Activated CD4-positive, alpha-beta T cell treated with anti-CD3 and anti-CD28 coated beads, Interleukin-2, amount 50 U/mL, for 24 hours (primary cell): ENCODE measurements at places on chromosomes 12 and 14.

DNA sequence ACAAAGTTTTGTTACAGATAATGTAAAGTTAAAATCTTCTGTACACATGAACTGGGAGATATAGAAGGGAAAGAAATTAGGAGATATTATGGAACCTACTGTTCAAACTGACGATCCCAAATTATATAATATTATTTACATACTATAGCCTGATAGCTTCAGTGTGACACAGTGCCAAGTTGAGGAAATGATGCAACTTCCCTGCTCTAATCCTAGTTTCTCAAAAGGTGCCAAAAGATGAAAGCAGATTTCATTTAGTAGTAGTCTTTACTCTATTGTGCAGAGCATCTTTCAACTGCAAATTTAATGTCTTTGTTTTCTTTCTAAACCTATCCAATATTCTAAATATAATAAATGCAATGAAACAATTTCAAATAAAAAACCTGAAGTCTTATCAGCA is 46.9 kb downstream of the COCH start:
- DNase-seq = no peak

GRCh38 chr12:122895320-122895703 is 612 bp downstream of the VPS37B start:
- DNase-seq = no peak

DNA sequence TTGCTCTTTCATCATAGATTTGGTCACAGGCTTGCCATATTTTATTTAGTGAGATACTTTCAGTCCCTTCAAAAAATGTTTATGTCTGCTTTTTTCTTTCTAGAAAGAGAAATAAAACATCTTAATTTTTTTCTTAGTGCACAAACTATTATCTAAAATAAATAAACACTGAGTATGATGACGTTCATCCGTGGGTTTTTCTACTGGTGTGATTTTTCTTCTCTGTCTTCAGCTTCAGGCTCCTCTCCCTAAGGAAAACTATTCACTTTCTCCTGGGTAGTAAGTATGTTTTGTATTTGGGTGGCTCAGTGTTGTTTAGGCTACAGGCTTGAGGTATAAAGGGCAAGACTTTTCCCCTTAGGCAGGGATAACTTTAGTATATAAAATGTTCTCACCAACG is 154.7 kb downstream of the DACT1 start:
- no peak for DNase-seq

GRCh38 chr14:56341766-56342493 is 223.7 kb downstream of the PELI2 start:
- no peak for DNase-seq

DNA sequence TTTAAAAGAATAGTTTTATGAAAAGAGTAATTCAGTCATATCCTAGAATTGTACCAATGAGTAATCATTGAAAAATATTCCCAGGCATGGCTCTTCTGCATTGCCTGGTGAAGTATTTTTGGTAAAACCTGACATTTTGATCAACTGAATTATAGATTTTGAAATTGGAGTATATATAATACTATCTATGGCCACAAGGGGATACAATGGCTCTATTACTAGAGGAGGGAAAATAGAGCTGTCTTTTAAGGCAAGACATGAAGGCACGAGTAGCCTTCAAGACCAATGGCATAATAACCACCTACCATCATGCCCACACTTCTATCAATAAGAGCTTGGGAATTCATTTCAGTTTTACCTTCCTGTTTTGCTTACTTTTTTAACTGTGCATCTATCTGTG is 1241.4 kb upstream of the TMEM132C start:
- DNase-seq = no peak

DNA sequence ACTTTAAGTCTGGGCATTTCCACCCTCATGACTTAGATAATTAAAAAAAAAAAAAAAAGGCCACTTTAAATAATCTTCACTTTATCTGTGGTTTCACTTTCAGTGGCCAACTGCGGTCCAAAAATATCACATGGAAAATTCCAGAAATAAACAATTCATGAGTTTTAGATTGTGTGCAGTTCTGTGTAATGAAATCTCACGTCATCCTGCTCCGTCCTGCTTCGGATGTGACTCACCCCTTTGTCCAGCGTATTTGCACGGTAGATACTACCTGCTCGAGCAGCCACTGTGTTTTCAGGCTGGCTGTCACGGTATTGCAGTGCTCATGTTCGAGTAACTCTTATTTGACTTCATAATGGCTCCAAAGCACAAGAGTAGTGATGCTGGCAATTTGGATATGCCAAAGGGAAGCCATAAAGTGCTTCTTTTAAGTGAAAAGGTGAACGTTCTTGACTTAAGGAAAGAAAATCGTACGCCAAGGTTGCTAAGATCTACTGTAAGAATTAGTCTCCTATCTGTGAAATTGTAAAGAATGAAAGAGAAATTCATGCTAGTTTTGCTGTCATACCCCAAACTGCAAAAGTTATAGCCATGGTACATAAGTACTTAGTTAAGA is 2.4 kb downstream of the E2F7 start:
- no peak for DNase-seq

DNA sequence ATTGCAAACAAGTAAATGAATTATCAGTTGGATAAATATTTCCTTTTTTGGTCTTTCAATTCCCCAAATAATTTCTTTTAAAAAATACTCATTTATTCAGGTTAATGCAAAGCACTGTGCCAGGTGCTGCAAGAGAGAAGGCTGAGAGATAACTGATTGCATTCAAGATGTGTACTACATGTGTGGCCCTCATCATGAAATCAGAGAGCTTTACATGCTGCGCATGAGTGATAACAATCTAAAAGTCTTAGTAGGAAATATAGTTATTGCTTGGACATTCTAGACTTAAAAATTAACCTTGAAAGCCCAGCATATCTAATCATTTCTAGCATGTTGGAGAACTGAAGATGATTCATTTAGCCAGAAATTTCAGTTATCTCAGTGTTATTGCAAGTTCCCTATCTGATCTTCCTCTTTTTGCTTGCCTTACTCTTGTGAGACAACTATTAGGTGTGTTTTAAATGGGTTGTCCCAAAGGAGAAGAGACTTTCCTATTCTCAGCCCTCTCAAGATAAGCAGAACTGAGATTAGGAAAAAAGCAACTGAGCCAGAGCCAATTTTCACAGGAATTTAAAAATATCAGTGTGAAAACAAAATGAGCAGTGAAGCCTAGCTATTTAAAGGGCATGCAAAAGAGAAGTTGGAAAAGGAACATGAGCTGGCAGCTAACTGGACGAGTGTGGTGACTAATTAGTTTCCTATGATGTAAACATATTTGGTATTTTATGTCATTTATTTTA is 60.9 kb downstream of the PLEKHA5 start:
- DNase-seq = no peak

- DNase-seq = no peak
These were observed 10.7 kb upstream of the KRT80 start for GRCh38 chr12:52202361-52203078.

- no peak for DNase-seq
These were observed 120.5 kb downstream of the KCNMB4 start for GRCh38 chr12:70486588-70486987.

- no peak for DNase-seq
These were observed 4.1 kb upstream of the CISTR start for GRCh38 chr12:53755893-53756292.

DNA sequence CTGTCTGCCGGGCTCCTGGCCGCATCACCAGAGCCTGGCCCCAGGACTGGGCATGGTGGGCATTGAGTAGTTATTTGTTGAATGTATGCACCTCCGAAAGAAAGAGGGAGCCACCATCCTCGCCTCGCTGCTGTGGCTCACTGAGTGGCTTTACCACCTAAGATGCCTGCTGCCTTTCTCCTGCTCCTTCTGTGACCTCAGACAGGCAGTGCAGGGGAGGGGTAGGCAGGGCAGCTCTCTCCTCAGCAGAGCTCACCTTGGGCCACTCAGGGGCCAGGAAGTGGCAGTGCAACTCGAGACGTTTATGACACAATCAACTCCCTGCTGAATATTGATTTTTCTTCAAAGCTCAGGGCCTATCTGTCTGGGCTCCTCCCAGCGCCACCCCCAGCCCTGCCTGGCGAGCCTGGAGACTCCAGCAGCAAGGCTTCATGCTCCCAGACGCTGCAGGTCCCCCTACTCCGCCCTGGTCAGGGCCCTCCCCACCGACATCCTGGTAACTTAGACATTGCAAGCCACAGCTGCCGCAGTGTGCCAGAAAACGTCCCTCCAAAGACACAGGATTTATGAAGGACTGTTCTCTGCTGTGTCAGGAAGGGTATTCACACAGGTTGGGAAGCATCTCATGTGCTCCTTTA is 84.3 kb upstream of the DIO3 start:
- no peak for DNase-seq

DNA sequence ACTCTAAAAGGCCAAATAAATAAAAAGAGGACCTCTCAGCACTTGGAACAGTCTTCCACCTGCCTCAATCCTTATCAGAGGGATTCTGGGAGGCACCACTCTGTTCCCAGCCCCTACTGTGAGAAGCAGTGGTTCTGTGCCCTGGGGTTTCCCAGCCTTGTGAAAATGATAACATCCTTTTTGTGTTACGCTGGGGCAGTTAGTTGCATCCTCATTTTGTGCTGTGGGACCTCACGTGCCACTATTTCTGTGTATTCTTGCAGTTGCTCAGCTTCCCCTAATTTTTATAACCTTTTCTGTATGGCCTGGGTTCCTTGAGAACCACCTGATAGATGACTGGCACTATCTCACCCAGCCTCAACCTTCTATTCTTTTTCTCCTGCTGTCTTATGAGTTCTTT is 10.8 kb upstream of the CMA1 start:
- DNase-seq = no peak

GRCh38 chr14:24131549-24131966 is 1.1 kb downstream of the FITM1 start:
- no peak for DNase-seq

- peak; percentile 25 for DNase-seq
These were observed 4.5 kb downstream of the TAS2R50 start for GRCh38 chr12:10982244-10982643.

DNA sequence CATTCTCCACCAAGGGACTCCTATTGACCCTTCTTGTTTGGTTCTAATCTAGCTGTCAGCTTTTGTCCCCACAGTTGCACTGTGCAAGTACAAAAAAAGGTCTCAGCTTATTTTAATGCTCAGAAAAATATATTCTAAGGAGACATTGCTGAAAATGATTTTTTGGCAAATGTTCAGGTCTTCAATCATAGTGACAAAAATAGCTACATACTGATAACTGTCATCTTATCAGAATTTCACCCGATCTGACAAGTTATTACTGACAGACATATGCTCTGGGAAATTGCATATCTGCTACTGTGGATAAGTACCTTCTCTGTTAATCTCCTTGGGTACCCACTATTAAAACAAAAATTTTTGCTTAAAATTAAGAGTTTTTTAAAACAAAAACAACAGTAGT is 263.6 kb downstream of the FLRT2 start:
- no peak for DNase-seq

- peak; percentile 71 for DNase-seq
These were observed 36.7 kb downstream of the TMBIM6 start for GRCh38 chr12:49777800-49778748.

GRCh38 chr14:93332397-93332852 is 411 bp downstream of the BTBD7 start:
- no peak for DNase-seq

DNA sequence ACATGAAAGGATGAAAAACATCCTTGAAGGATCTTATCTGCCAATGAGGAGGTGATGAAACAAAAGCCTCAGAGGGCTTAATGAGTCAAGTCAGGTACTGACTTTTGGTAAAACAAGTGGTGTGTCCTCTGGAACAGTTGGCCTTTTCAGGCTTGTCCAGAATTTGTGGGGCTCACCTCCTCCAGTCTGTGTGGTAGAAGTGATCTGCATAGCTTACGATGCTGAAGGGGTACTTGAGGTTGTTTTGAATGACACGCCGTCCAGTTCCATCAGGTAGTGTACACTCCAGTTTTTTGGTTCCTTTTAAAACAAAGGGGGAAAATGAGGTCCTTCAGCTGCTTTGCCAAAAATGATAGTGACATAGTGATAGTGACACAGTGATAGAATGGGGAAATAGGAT is 17.0 kb downstream of the RTRAF start:
- DNase-seq = no peak

- DNase-seq = no peak
These were observed 19.1 kb downstream of the FBXW8 start for GRCh38 chr12:116929885-116930284.

GRCh38 chr12:3795066-3795465 is 42.2 kb upstream of the CRACR2A start:
- DNase-seq = no peak

GRCh38 chr12:18849080-18849479 is 111.2 kb downstream of the CAPZA3 start:
- no peak for DNase-seq

DNA sequence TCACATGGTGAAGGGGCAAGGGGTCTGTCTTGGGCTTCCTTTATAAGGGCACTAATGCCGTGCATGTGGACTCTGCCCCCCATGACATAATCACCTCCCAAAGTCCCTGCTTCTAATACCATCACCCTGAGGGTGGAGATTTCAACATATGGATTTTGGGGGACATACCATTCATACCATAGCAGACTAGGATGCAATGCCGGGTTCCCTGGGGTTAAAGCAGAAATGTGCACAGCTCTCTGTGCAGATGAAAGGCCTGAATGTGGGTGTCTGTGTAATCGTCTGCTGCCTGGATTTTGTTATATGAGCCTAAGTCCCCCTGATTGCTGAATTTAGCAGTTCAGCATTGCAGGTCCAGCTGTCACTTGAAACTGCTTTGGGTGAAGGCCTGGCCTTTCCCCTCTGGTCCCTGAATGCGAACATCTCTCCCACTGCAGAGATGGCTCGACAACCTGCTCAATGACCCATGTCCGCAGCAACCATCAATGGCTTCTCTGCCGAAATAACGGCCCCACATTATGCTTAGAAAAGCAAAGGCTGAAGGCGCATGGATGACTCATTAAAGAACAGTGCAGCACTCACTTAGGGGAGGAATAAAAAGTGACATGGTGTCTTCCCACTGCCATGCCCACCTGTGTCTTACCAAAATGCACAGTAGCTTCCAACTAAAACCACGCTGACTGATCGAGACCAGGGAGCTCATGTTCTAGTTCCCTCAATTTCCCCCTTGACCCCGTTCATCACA is 286.3 kb downstream of the DPF3 start:
- DNase-seq = no peak

GRCh38 chr12:99695050-99695449 is 47.5 kb downstream of the GARIN6 start:
- no peak for DNase-seq

- no peak for DNase-seq
These were observed 17.1 kb downstream of the FICD start for GRCh38 chr12:108531929-108532848.
